Endodermal cell (in vitro differentiated cells): ENCODE measurements at places on chromosomes 16 and 17.
A peak's percentile ranks its signal among the peaks of the same experiment; 100 is the strongest.

GRCh38 chr16:21283521-21284289 lies 5.6 kb upstream of the CRYM start:
- peak; percentile 91 for DNase-seq

DNA sequence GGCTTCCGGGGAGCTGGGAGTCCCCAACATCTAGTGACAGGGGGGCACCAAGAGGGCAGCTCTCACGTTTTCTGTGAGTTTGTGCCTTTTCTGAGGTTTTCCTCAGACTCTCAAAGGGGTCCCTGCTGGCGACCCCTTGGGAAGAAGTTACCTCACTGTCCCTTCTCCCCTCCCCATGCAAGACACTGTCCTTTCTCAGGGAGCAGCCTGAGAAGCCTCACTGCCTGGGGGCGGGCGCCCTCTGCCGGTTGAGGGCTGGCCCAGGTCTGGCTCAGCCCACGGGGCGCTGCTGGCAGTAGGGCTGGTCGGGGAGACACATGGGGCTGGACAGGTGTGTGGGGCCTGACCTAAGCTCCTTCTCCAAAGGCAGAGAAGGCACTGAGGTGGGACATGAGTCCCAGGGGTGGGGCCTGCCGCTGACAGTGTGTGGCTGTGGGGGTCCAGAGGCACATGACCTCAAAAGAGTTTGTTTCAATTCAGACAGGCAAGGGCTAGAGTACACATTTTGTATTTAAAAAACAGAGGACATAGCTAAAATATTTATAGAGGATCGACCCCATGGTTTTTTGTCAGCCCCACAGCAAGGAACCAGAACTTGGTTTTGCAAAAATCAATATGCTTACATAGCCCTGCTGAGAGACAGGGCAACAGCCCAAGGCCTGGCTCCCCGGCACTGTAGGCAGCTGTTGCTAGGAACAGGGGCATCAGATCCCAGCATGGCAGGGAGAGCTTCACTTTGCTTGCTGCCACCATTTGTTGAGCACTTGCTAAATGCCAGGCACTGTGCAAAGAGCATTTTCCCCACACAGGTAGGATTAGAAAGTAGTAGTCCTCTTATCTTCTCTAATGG lies 18.5 kb upstream of the ALDH3A1 start:
- DNase-seq = peak; percentile 97

GRCh38 chr17:30363715-30364202 lies 15.0 kb upstream of the CPD start:
- DNase-seq = no peak

- no peak for DNase-seq
Observed at GRCh38 chr16:65426484-65426883, 304.6 kb upstream of the CDH11 start.

DNA sequence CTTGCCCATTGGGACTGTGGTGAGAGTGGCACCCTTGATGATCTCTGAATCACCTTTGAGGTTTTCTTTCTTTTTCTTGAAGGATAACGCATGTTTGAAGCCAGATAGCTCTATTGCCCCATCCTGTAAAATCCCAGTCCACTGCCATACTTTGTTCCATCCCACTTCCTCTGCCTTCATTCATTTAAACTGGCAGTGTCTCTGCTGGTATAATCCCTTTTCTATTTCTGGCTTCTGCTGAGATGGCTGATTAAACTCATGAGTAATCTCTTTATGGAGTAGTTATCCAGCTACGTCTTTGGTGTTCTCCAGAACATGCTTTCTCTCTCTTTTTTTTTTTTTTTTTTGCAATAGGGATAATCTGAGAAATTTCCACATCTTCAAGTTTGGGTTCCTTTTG lies 656.5 kb upstream of the SALL1 start:
- no peak for DNase-seq
